ENCODE measurements at places on chromosomes 5 and 9. TPM values are rescaled to one million over a fixed set of nuclear protein-coding genes. Genes with fewer than 3 reads are reported as not detected.

Gene CCDC112
- total RNA-seq, result 1.8 TPM

Gene RASGRF2
- total RNA-seq, result 13.3 TPM

Gene ADGRD2
- not detected for total RNA-seq

Gene ROPN1L
- not detected for total RNA-seq

Gene ZNF483
- total RNA-seq, result 1.5 TPM

Gene C9orf153
- total RNA-seq, result 0.38 TPM

Gene ADAMTS16
- total RNA-seq, result not detected

Gene PHYHD1
- total RNA-seq, result 0.52 TPM

Gene KIF20A
- 59.1 TPM for total RNA-seq

Gene AMACR
- total RNA-seq, result 9.7 TPM

Gene EFNA5
- total RNA-seq, result not detected

Gene TEK
- not detected for total RNA-seq

Gene OLFM1
- not detected for total RNA-seq

Gene FBN2
- total RNA-seq, result not detected

Gene PCDHGA6
- 0.08 TPM for total RNA-seq

DNA sequence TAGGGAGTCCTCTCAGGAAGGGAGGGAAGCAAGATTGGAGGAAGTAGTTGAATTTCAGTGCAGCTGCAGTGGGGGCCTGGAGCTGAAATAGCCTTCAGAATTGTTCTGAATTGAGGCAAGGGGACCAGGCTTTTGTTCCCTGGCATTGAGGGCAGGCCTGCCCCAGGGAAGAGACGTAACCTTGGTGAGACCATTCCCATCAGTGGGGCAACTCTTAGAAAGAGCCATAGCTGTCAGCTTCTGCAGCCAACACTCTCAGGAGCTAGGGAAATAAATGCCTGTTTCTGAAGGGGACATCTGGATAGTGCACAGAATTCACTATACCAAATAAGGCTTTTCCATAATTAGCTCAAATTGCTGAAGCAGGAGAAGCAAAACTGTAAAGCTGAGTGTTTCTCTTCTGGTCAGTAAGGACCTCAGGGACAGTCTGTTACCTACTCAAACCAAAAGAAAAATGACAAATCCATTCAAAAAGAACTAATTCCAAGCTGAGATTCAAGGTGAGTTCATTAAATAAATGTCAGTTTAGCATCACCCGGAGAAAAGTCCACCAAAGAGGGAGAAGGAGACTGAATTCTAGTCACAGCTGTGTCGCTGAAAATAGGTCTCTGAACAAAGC lies 44.0 kb downstream of the LYRM7 start:
- no peak for DNase-seq

- DNase-seq, result no peak
These were observed 463.1 kb downstream of the NR2F1-AS1 start for GRCh38 chr5:93117751-93118531.

- DNase-seq, result no peak
These were observed 40.8 kb upstream of the ROPN1L start for GRCh38 chr5:10400831-10401230.

DNA sequence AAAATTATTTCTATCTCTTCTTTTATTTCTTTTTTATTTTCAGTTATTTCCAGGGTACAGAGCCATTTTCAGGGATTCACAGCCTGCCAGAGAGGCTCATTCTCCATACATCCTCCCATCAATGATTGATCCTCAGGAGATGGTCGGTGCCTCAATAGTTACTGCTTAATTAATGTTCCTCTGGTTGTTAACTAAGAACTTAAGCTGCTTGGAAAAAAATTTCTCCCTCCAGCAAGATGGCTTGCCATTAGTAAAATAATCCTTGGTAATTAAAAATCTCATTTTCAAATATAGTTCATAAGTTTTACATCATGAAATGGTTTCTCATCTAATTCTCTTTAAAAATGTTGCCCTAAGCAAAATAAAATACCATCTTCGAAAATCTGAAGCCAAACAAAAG lies 20.0 kb downstream of the MARCHF11 start:
- no peak for DNase-seq

DNA sequence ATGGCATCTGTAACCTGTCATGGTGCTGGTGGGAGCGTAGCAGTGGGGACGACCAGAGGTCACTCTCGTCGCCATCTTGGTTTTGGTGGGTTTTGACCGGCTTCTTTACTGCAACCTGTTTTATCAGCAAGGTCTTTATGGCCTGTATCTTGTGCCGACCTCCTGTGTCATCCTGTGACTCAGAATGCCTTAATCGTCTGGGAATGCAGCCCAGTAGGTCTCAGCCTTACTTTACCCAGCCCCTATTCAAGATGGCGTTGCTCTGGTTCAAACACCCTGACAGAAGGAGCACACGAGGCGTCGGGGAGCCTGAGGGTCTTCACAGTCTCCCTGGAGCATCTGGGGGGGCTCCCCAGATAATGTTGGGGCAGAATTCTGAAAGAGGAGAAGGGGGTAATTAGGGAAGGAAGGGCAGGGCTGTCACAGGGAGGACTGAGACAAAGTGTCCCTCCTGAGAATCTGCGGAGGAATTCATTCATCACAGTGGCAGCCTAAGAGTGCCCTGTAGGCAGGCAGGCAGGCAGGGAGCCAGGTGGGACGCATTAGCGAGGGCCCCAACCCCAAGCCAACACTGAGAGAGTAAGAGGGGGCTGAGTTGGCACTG lies 21.3 kb upstream of the NCS1 start:
- no peak for DNase-seq

DNA sequence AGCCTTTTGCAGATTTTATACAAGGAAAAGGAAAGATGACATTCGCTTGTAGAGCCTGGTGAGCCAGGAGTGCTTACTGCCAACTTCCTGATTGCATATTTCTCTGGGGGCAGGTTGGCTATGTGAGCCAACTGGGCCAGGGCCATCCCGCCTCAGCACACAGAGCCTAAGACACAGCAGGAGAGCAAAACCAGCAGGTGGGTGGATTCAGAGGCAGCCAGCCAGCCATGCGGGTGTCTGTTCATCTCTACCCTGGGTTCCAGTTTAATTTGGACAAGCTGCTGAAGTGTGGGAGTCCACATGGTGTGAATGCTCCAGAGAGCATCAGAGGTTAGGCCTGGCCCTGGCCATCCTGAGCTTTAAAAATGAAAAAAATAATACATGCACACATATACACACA lies 291.4 kb downstream of the ARHGEF28 start:
- DNase-seq, result no peak

GRCh38 chr5:104412649-104413240 lies 850.2 kb upstream of the NUDT12 start:
- no peak for DNase-seq

GRCh38 chr5:15493501-15493900 lies 6.5 kb upstream of the FBXL7 start:
- DNase-seq, result no peak

DNA sequence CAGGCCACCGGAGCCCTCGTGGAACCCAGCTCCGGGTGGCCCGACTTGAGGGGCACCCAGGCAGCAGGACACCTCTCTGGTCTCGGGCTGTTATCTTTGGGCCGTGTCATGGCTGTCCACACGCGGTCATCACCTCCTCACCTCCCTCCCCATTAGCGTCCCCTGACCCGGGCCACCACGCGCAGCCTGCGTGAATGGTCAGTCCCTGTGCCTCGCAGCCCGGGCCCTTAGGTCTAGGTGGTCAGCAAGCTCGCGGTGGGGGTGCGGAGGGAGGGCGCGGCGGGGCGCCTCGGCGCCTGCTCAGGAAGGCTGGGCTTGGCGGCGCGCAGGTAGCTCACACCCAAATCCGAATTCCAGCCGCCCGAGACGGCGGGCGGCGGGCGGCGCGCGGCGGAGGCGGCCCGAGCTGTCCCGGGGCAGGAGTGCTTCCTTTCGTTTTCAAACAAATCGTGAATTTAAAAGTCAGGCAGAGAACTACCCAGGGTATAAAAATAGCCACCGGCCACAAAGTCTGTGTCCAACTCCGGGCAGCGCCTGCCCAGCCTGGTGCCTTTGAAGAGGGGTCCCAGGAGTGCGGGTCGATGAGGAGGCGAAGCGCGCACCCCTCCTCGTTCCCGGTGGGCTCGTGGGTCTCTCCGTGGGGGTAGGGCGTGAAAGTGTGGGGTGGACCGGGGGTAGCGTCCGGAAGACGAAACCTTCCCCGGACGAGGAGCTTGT lies 1.0 kb upstream of the RXRA start:
- DNase-seq, result no peak

- no peak for DNase-seq
These were observed 276.4 kb downstream of the CDK5RAP2 start for GRCh38 chr9:120303519-120303918.

DNA sequence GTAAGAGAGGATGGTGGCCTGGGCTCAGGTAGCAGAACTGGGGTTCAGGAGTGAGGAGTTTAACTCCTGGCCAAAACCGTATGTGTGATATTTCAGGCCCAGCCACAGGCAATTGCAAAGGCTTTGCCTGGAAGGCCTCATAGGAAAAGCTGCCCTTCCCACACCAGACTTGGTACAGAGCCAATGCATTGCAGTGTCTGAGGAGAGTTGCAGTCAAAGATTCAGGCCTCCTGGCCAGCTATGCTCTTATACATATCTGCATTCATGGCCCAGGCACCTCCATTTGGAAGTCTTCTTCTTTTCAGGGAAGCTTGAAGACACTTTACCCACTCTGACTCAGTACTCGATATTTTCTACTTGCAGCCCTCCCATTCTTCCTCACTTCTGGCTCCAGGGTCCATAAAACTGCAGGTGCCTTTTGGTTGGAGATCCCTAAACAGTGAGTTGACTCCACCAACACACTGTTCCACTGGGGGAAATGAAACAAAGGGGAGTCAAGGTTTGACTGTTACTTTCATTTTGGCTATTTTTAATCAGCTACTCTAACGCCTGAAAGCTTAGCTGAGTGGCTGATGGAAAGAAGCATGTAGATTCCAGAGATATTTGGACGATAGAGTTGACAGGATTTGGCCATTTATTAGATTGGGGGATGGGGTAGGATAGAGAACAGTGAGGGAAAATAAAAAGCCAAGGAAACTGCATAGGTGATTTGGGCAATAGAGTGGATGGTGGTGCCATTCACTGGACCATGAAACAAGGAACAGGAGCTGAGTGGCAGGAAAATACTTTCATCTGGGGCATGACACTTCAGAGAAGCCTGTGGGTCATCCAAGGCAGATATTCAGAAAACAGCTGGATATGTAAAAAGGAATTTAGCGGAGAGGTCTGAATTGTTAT lies 30.6 kb upstream of the IL33 start:
- no peak for DNase-seq

GRCh38 chr5:92635001-92635461 lies 946.0 kb downstream of the NR2F1-AS1 start:
- no peak for DNase-seq

- no peak for DNase-seq
These were observed 52.8 kb upstream of the XPA start for GRCh38 chr9:97749928-97750327.

- DNase-seq, result no peak
These were observed 20.7 kb upstream of the EGFLAM start for GRCh38 chr5:38237681-38238080.

GRCh38 chr9:19381656-19382055 lies 1.6 kb upstream of the RPS6 start:
- no peak for DNase-seq

DNA sequence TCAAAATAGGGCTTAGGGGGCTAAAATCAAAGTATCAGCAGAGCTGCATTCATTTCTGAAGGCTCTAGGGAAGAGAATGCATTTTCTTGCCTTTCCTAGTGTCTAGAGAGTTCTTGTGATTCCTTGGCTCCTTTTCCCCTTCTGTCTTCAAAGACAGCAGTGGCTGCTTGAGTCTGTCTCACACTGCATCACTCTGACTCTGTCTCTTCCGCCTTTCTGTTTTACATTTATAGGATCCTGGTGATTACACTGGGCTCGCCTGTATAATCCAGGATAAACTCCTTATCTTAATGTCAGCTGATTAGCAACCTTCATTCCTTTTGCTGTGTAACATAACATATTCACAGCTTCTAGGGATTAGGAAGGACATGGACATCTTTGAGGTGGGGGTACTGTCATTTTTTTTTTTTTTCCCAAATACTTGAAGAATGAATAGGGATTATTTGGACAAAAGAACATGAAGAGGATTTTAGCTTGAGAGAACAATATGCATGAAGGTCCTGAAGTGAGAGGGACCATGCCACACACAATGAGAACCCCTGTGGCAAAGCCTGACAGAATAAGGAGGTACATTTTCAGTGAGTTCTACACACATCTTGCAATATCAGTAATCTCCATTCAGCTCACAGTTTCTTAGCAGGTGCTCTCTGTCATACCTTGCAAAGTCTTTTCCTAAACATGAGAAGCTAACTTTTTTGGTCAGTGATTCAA lies 267.6 kb downstream of the FAM170A start:
- no peak for DNase-seq

DNA sequence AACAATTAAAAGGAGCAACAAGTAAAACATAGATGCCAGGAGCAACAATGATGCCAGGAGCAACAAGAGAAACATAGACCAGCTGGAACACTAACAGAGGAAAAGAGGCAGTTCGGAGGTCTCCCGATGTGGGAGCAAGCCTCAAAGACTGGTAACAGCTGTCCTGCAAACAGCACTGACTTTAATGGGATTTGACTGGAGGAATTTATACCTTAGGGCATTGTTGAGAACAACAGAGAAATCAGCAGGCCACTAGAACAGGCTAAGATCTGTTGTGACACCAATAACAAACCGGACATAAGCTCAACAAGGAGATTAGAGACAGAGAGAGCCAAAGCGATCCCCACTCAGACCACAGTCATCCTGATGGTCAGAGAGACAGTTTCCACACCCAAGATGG lies 11.8 kb upstream of the SYK start:
- no peak for DNase-seq

- DNase-seq, result no peak
These were observed 160.1 kb downstream of the GNAQ start for GRCh38 chr9:77871483-77871882.

- DNase-seq, result no peak
These were observed 499.2 kb downstream of the CDH18 start for GRCh38 chr5:19488786-19489185.

- DNase-seq, result no peak
These were observed 43.3 kb upstream of the ZNF622 start for GRCh38 chr5:16508730-16509531.

DNA sequence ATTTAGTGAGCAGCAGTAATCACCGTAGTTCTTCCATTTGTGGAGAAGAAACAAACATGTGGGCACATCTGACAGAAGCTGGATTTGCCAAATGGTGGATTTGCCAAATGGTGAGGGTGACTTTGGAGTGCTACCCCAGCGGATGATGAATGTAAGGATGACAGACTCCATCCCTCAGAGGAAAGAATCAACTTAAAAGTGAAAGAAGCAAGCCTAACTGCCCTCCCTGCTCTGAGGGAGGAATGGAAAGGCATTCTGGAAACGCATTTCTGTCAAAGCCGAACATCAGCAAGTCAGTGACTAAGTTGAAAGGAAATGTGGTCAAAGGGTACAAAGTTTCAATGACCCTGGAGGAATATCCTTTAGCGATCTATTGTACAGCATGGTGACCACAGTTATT lies 143.5 kb downstream of the GPBP1 start:
- no peak for DNase-seq
